ENCODE measurements at places on chromosomes 1 and 21. TPM values are rescaled to one million over a fixed set of nuclear protein-coding genes. Genes with fewer than 3 reads are reported as not detected.

Gene CRABP2
- total RNA-seq, result 606 TPM

Gene GSTM3
- total RNA-seq, result 62.0 TPM

DNA sequence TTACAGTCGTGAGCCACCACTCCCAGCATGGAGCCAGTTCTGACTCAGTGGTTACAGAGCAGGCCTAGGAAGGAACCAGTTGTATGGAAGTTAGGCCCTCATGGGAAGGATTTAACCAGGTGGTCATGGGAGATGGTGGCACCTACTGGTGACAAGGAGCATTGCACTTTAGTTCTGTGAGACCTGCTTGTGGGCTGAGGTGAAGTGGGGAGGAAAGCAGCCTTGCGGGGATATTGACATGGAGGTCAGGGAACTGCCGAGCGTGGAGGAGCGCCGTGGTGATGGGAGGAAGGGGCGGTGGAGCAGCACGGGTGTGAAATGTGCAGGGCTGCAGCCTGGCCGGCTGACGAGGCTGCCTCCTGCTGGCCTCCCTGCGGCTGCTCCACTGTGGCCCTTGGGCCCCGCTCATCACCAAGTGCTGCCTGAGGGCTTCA lies 100.4 kb downstream of the GALNT2 start:
- peaks cover 24% of the 10 kb centered on the region for H3K4me1 ChIP-seq
- no peaks in the 10 kb centered on the region for H3K27me3 ChIP-seq
- no peak overlapping the region for H3K27ac ChIP-seq

Gene AMPD1
- total RNA-seq, result not detected

DNA sequence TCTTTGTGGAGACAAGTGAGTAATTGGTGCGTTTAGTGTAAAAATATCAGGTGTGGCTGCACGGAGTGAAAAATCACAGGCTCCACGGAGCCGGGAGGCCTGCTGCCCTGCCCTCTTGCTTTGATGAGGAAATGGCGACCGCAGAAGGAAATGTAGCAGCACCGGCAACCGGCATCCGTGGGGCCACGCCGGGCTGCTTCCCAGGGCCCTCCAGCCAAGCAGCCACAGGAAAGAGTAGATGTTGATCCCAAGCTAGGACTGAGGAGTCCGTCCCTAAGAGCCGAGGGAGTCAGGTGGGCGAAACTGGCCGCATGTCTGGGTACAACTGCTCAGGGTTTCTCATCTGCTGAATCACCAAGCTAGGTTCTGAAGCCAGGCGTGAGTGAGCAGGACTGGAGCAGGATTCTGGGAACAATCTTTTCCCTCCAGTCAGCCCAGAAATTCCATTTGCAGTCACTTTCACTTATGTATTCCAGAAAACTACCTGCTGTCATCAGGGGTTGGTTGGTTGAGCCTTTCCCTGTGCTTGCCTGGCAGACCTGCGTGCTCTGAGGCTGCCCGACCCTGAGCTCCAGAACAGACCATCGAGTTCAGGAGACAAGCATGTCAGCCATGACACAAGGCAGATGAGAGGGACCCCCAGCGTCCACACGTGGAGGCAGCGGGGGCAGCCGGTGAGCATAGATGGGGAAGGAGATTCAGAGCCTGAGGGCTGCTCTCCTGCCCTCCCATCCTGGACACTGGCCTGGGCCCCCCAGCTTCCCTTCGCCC lies 5.8 kb upstream of the ITGB2 start:
- no peaks in the 10 kb centered on the region for H3K36me3 ChIP-seq
- peak overlapping the region; percentile 64 for H3K4me3 ChIP-seq
- no peak for DNase-seq
- H3K4me1 ChIP-seq, result peaks cover 43% of the 10 kb centered on the region
- peaks cover 69% of the 10 kb centered on the region for H3K27me3 ChIP-seq

- no peak for DNase-seq
- no peaks in the 10 kb centered on the region for H3K27me3 ChIP-seq
- H3K4me3 ChIP-seq, result no peak overlapping the region
- no peaks in the 10 kb centered on the region for H3K36me3 ChIP-seq
Observed at GRCh38 chr1:177646757-177647730, 322.8 kb downstream of the SEC16B start.

Gene CRNN
- not detected for total RNA-seq

Gene SLC27A3
- total RNA-seq, result 16.8 TPM

Gene MROH9
- total RNA-seq, result not detected

Measured in neural crest cell (in vitro differentiated cells).